Hindlimb muscle (tissue), 1 donor: ENCODE measurements at places on chromosomes 13 and 19.

DNA sequence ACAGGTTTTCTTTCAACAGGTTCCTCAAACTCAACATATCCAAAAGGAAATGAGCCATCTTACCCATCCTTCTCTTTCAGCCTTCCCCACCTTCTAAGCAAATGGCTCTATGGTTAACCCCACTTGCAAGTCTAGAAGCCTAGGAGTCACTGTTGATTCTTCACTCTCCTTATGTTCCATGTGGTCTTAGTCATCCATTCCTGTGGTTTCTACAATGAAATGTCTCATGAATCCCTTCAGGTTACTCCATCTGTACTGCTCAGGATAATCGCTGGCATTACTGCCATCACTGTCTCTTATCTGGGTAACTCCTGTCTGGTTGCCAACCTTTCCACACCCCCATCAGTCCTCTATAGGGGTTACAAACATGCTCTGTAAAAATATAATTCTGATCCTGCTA lies 381.3 kb downstream of the ENOX1 start:
- no peak for DNase-seq

DNA sequence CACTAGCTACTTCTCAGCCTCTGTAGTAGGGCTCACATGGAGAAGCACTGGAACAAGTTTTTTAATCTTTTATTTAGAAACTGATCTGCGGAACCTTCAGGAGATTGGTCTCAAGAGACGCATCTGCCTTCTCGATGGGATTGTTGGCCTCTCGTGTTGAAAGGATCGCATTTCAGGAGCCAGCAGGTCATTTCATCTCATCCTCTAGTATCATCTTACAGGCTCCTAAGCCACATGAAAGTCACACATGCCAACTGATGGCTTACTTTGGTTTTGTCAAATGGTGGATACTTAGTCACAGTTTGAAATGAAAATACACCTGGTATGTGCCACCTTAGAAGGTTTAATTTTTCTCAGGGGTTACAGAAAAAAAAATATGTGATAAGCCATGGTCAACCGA lies 1703.6 kb downstream of the EFNB2 start:
- no peak for DNase-seq

- no peak for DNase-seq
Measured at GRCh38 chr13:21348488-21349120, 110.5 kb downstream of the ZDHHC20 start.

GRCh38 chr13:97559030-97559429 lies 125.1 kb downstream of the RAP2A start:
- DNase-seq: no peak

- DNase-seq: no peak
Measured at GRCh38 chr13:57666131-57666953, 34.8 kb downstream of the PCDH17 start.

DNA sequence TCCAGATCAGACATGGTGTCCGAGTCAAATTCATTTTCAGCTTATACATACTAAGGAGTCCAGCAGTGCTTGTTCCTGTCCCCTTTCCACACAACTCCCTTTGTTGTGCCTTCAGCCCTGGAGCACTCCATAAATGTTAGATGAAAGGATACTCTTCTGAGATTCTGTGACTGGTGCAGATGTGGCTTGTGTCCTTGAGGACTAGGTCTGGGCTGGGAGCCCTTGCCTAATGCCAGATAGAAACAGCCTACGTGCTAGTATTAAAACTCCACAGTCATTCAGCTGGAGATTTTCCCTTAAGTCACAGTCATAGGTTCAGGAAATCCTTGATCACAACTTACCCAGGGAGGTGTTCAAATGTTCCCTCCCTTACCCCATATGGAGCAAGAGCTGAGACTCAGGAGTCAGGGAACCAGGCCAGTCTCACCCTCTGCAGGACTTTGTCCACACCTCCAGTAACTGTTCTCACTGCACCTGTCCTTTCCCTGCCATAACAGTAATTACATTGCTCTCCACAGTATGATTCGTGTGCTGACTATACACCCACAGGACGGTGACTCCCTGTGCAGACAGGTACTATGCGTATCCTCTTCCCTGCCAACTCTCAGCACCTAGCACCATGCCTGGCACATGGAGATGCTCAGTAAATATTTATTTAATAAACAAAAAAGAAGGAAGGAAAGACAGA lies 15.5 kb upstream of the SERPINE3 start:
- no peak for DNase-seq

DNA sequence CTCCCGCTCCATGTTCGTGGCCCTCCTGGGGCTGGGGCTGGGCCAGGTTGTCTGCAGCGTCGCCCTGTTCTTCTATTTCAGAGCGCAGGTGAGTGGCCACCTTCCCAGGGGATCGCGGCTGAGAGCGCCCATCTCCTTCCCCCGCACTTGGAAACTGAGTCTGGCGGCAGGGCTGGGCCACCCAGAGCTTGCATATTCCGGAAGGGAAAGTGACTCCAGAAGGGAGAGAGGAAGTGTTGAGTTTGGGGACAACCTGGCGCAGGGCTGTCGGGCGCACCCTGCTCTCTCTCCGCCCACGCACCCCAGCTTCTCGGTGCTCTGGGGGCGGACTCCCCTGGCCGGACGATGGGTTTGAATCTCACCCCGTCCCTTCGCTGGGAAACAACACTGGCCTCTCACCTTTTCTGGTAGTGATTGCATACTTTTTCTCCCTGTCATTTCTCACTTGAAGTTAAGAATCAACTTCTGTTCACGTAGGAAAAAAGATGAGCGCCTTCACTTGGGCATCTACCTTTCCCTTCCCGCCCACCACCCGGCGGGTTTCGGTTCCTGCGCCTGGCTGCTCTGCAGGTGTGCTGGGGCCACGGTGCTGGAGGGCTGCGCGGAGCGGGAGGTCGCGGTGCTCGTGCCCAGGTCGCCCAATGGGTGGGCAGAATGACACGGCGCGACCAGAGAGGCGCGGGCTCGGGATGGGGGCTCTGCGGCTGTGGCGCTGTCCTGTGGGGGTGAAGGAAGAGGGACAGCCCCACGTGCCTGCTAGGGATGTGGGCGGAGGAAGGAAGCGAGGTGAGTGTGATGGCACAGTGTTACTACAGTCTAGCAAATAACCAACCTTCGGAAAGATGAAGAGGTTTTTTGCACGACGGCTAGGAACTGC lies 721 bp downstream of the TNFSF11 start:
- DNase-seq: no peak

GRCh38 chr13:109363431-109363830 lies 423.0 kb downstream of the IRS2 start:
- no peak for DNase-seq

- no peak for DNase-seq
Measured at GRCh38 chr19:322616-323015, 22.0 kb downstream of the MIER2 start.

GRCh38 chr13:93577105-93577504 lies 350.5 kb downstream of the GPC6 start:
- no peak for DNase-seq

- DNase-seq: no peak
Measured at GRCh38 chr13:97390941-97391600, 42.9 kb upstream of the RAP2A start.

GRCh38 chr19:3073159-3073563 lies 10.9 kb upstream of the TLE5 start:
- DNase-seq: peak; percentile 59

DNA sequence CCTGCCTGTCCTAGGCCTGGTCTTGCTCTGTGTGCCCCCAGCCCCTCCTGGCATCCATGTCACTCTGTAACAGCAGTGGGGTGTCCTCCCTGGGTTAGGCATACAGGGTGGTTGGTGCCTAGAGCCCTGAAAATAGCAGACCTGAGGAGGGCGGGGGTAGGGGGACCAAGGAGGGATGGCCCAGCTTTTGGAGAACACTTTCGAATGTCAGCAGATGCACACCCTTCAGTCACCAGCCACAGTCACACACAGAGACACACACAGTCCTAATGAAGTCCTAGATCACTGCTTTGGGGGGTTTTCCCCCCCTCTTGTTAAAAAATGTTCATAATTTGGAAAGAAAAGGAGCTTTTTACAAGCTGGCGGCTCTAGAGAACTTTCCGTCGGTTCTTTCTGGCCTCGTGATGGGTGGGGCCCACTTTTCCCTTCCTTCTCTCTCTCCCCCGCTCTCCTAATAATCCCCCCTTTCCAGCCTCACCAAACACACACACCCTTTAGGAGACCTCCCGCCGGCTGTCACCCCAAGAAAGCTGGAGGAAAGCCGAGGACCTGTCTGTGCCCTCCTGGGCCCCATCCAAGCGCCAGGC lies 47.9 kb downstream of the LYL1 start:
- DNase-seq: peak; percentile 86

- DNase-seq: no peak
Measured at GRCh38 chr13:39462428-39462827, 140.6 kb downstream of the LHFPL6 start.

GRCh38 chr13:73908809-73909208 lies 225.4 kb downstream of the KLF12 start:
- DNase-seq: no peak

DNA sequence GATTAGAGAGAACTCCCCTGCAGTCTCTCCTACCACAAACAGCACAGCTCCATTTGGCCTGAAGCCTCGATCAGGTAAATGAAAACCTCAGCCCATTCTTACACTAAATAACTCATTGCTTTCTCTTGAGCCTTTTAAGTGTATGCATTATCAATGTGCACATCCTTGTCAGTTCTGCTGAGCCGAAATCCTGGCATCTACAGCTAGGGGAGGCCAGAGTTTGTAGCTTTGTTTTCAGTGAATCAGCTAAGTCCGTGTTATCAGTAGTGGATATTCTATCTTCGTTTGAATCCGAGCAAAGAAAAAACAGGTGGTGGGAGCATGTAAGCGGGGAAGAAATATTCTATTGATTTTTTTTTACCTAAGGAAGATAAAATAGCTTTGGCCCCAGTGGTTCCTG lies 84.4 kb downstream of the ESD start:
- DNase-seq: no peak

- no peak for DNase-seq
Measured at GRCh38 chr13:99693852-99694611, 192.8 kb downstream of the TM9SF2 start.

DNA sequence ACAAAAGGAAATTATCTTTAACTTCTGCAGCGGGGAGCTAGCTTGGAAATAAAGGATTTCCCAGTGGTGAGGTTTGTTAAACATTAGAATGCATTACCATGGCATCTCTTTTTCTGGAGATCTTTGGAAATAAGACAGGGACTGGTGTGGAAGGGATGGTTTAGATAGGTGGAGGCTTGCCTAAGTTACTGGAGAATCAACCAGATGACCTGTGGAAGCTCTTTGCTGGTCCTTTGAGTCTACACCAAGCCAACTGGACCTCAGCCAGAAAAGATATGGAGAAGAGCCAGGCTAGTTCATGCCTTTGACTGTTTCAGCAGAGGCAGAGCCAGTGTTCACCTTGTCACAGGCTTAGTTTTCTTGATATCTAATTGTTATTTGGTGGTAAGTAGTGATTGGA lies 134.7 kb downstream of the KCNRG start:
- no peak for DNase-seq

GRCh38 chr19:58554494-58555368 lies at the start of gene CHMP2A:
Gene CHMP2A (minus strand): TSS chr19:58555105. CDS start chr19:58554212, 893 bp downstream.
- DNase-seq: peak; percentile 97
